ENCODE measurements at places on chromosomes 16 and 17. TPM values are rescaled to one million over a fixed set of nuclear protein-coding genes. Genes with fewer than 3 reads are reported as not detected.

The CANT1 gene
- polyA plus RNA-seq = 31.9 TPM

The ARHGDIG gene
- 0.50 TPM for polyA plus RNA-seq

The TRIM65 gene
- polyA plus RNA-seq = 19.0 TPM

The ADAD2 gene
- polyA plus RNA-seq = 0.70 TPM

The CCL18 gene
- polyA plus RNA-seq = 0.23 TPM

The BAIAP2 gene
- 11.6 TPM for polyA plus RNA-seq

The NPLOC4 gene
- polyA plus RNA-seq = 49.5 TPM

The ABCC6 gene
- polyA plus RNA-seq = 0.91 TPM

The COL1A1 gene
- polyA plus RNA-seq = 7,124 TPM

The ODAD4 gene
- polyA plus RNA-seq = 1.2 TPM

The KRT31 gene
- polyA plus RNA-seq = 5.3 TPM

Data from muscle of leg (tissue), 16 donors.